ENCODE measurements at places on chromosomes 16 and 17.

GRCh38 chr16:87415441-87415840 is 23.3 kb downstream of the MAP1LC3B start:
- H3K4me3 ChIP-seq, result no peak overlapping the region
- H3K27ac ChIP-seq, result no peak overlapping the region
- peaks cover 27% of the 10 kb centered on the region for H3K36me3 ChIP-seq
- H3K4me1 ChIP-seq, result no peaks in the 10 kb centered on the region
- no peaks in the 10 kb centered on the region for H3K27me3 ChIP-seq

GRCh38 chr16:89375686-89376085 is 114.7 kb downstream of the ANKRD11 start:
- H3K4me1 ChIP-seq, result peaks cover 4% of the 10 kb centered on the region
- peaks cover 1% of the 10 kb centered on the region for H3K36me3 ChIP-seq
- H3K4me3 ChIP-seq, result no peak overlapping the region
- no peaks in the 10 kb centered on the region for H3K27me3 ChIP-seq

- H3K4me1 ChIP-seq, result peaks cover 4% of the 10 kb centered on the region
- H3K27ac ChIP-seq, result no peak overlapping the region
- no peak for DNase-seq
- no peaks in the 10 kb centered on the region for H3K36me3 ChIP-seq
- H3K27me3 ChIP-seq, result no peaks in the 10 kb centered on the region
Measured at GRCh38 chr17:66398059-66398458, 95.6 kb downstream of the PRKCA start.

GRCh38 chr16:11389083-11389482 is 43.8 kb downstream of the RMI2 start:
- H3K27me3 ChIP-seq, result no peaks in the 10 kb centered on the region
- no peaks in the 10 kb centered on the region for H3K4me1 ChIP-seq
- no peak overlapping the region for H3K4me3 ChIP-seq
- H3K27ac ChIP-seq, result no peak overlapping the region
- no peaks in the 10 kb centered on the region for H3K36me3 ChIP-seq
- DNase-seq, result peak; percentile 23

DNA sequence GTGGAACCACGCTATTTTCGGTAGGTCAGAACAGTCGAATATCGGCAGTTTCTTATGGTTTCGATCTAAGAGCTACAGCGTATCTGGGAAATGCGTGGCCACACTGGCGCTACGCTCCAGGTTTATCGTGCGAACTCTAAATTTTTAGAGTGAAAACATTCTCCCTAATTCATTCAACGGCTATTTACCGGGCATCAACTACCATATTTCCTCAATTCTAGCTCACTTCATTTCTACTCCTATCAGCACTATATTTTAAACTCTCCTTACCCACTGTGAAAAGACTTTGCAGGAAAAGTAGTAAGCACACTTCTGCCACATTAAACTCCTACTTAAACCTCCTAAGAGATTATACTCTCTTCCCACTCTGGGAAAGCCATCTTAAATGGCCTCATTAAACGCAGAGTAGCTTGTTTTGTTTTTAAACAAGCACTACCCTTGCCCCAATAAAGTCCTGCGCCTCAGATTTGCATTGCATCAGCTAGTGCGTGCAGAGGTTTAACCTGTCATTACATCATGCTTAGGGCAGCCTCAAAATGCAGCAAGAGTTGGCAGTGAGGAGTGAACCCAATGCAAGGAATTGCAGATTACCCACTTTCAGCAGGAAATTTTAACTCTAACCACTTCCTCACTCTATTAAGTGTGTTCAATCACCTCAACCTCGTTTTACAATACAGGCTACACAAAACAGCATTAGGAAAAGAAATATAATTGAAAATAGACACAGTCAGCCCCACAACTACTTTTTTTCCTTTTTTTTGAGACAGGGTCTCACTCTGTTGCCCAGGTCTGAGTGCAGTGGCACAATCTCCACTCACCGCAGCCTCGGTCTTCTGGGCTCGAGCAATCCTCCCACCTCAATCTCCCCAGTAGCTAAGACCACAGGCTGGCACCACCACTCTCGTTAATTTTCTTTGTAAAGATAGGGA is 18.8 kb downstream of the SIAH1 start:
- H3K27ac ChIP-seq, result peak overlapping the region; percentile 97
- H3K4me3 ChIP-seq, result peak overlapping the region; percentile 63
- no peaks in the 10 kb centered on the region for H3K36me3 ChIP-seq

- H3K27ac ChIP-seq, result peak overlapping the region; percentile 63
- no peaks in the 10 kb centered on the region for H3K36me3 ChIP-seq
- H3K4me3 ChIP-seq, result peak overlapping the region; percentile 47
- DNase-seq, result no peak
- H3K27me3 ChIP-seq, result peaks cover 4% of the 10 kb centered on the region
Measured at GRCh38 chr17:62627904-62628633, 599 bp downstream of the MRC2 start.

GRCh38 chr16:3974751-3975150 is 94.2 kb upstream of the CREBBP start:
- DNase-seq, result no peak
- H3K36me3 ChIP-seq, result peaks cover 6% of the 10 kb centered on the region
- no peak overlapping the region for H3K4me3 ChIP-seq

- no peak overlapping the region for H3K27ac ChIP-seq
- peaks cover 22% of the 10 kb centered on the region for H3K36me3 ChIP-seq
- H3K27me3 ChIP-seq, result no peaks in the 10 kb centered on the region
- no peak overlapping the region for H3K4me3 ChIP-seq
- H3K4me1 ChIP-seq, result no peaks in the 10 kb centered on the region
Measured at GRCh38 chr16:11020792-11021551, 76.6 kb downstream of the CLEC16A start.

DNA sequence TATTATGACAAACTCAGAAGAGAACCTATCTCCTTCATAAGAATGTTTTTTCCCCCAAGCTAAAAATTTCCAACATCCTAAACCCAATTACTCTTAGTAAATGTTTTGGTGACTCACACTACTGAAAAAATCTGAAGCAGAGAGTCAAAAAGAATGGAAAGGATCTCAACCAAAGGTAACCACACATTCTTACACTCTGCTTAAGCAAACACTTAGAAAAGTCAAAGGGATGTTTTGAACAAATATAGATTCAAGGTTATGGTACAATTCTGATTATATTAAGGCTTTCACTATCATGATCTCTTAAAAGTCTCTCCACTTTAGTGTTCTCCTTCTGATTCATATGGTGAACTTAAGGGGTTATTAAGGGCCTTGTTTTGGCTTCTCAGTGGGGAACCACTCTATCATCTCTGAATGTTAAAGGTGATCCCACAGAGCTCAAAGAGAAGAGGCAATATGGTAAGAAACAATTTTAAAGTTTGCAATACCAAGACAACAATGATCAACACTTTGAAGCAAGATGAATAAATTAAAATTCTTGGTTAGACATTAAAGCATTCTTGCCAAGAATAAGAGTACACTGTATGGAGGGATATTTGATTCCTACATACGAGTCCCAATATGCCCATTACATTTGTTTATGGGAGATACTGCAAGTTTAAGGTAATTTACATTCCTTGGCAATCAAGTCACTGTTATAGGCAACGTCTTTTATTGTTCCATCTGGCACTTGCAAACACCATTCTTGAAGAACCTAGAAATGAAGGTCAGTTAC is 69.2 kb downstream of the CDC27 start:
- H3K36me3 ChIP-seq, result peaks cover 6% of the 10 kb centered on the region
- H3K27ac ChIP-seq, result no peak overlapping the region
- no peaks in the 10 kb centered on the region for H3K4me1 ChIP-seq
- DNase-seq, result no peak

GRCh38 chr17:41534899-41535546 is 6.9 kb upstream of the KRT19 start:
- H3K36me3 ChIP-seq, result no peaks in the 10 kb centered on the region
- H3K4me1 ChIP-seq, result no peaks in the 10 kb centered on the region

- peaks cover 4% of the 10 kb centered on the region for H3K36me3 ChIP-seq
- H3K4me3 ChIP-seq, result no peak overlapping the region
- no peak for DNase-seq
- H3K27ac ChIP-seq, result no peak overlapping the region
- no peaks in the 10 kb centered on the region for H3K27me3 ChIP-seq
Measured at GRCh38 chr16:30120340-30121105, 2.5 kb downstream of the MAPK3 start.

DNA sequence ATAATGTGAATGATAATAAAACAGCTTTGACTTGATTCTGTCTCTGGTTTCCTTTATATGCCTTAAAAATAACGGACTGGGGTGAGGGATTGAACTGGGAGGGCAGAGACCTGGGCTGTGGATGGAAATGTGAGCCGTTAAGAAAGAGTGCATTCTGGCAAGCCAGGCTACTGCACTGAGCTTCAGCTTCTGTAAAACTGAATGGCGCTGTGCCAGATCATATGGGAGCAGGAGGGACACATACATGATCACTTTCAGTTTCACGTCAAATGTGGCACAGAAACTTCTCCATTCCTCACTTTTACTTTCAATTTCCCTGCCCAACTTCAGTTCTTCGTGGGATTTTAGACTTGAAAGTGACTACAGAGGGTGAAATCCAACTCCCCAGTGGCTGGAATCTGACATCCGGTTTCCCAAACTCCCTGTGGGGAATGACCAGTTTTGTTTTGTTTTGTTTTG is 1.1 kb downstream of the MT2A start:
- H3K4me3 ChIP-seq, result peak overlapping the region; percentile 68
- DNase-seq, result peak; percentile 68
- peaks cover 6% of the 10 kb centered on the region for H3K4me1 ChIP-seq
- H3K27ac ChIP-seq, result peak overlapping the region; percentile 98
- H3K27me3 ChIP-seq, result no peaks in the 10 kb centered on the region
